Chondrocyte (in vitro differentiated cells): ENCODE measurements at places on chromosomes 2 and 18.
A peak's percentile ranks its signal among the peaks of the same experiment; 100 is the strongest.

DNA sequence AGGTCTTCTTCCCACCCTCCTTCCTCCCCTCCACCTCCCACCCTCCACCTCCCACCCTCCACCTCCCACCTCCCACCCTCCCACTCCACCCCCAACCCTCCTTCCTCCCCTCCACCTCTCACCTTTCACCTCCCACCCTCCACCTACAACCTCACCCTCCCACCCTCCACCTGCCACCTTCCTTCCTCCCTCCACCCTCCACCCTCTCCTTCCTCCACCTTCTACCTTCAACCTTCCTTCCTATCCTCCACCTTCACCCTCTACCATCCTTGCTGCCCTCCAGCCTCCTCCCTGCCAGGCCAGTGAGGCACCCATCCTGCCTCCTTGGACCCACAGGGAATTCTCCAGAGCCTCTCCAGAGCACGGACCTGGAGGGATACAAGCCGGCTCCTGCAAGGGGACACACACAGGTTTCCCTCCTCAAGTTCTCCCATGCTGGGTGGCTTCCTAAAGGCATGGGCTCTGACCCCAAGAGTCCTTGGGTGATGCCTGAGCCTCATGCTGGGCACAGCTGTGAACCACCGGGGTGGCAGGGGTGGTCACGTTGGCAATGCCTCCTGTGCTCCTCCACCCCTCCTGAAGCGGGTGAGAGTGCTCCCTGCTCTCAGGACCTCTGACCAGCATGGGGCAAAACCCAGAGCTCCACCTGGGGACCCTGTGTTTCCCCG is 293.0 kb downstream of the NDUFA10 start:
- DNase-seq: peak; percentile 54

GRCh38 chr2:71244302-71244660 is 17.4 kb upstream of the PAIP2B start:
- DNase-seq: no peak

DNA sequence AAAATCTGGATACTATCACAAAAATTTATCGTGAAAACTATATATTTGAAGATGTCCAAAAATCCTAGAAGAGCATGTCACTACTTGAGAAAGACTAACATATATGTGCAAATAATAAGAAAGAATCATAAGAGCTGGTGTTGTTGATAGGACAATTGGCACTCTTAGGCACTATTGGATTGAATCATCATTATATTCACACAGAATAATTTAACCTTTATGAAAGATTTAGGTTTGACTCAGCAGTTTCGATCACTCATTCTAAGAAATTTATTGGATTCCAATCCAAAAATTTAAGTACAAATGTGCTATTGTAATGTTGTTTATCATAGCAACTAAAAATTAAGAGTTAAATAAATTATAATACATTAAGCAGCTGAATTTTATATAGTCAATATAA is 503.6 kb downstream of the SPAG16 start:
- DNase-seq: no peak

- no peak for DNase-seq
These were observed 99.0 kb downstream of the ZFP36L2 start for GRCh38 chr2:43127208-43127940.

- DNase-seq: no peak
These were observed 8.4 kb upstream of the AGBL5 start for GRCh38 chr2:27042985-27043634.

- no peak for DNase-seq
These were observed 779.2 kb downstream of the CNTNAP5 start for GRCh38 chr2:124804014-124804940.

GRCh38 chr2:132937629-132938028 is 267.6 kb upstream of the LYPD1 start:
- DNase-seq: no peak

DNA sequence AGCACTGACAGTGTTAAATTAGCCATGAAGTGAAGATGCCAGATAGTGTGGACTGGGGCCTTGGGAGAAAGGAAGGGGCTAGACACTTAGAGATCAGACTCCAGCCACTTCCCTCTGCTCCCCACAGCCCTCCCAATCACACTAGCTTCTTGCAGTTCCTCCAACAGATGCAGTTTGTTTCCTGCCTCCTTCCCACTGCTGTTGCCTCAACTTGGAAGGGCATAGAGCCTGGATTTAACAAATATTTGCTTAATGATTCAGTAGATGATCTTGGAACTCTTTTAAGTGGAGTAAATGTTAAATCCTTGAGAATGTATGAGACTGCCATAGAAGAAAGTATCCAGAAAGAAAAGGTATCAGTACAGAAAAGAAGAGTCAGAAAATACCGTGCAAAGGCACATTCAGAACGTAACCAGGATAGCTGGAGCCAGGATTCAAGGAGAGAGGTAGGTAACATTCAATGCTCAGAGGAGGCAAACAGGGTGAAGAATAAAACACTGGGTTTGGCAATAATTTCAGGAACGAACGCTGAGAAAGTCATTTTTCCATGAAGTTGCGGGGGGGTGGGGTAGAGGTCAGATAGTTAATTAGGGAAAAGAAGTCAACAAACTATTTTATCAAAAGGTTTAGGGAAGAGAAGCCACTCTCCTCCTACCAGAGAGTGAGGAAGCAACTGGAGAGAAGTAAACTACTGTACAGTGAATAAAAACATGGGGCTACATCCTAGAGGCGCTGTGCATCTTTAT is 1.3 kb upstream of the BZW1 start:
- DNase-seq: no peak

GRCh38 chr18:26496528-26496927 is 51.8 kb downstream of the KCTD1 start:
- DNase-seq: no peak

DNA sequence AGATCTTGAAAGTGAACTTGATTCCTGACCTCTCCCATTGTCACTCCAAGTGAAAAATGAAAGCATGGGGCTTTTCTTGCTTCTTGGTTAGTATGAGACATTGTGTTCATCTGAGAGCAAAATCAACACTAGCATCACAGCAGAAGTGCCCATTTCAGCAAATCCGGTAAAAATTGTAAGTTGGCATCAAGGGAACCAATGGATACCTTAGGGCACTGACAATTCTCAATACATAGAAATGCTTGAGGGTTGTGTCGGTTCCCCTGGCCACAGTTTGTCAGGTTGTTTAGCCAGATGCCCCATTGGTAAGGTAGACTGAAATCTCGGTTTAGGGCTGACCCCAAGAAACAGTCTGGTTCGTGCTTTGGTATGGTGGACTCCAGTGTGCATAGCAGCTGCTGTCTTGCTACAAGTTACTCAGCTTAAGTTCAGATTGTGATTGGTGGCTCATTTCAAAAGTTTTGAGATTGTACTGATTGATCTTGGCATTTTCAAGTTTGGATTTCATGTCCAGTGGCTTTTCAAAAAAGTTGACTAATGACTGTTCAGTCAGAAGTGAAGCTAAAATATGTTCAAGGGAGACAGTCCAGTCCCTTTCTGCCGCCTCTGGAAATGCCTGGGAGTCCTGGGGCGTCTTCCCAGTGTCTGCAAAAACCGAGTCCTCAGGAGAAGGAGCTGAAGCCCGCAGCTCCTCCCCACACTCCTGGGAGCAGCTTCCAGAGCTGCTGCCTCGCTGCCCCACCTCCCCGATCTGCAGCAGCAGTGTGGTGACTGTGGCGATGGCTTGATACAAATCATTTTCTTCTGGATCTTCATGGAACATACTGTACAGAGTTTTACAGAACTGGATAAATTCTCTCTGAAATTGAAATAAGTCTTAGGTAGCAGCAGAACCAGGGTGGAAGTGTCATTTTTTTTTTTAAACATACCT is 5.6 kb downstream of the RPL31 start:
- no peak for DNase-seq

DNA sequence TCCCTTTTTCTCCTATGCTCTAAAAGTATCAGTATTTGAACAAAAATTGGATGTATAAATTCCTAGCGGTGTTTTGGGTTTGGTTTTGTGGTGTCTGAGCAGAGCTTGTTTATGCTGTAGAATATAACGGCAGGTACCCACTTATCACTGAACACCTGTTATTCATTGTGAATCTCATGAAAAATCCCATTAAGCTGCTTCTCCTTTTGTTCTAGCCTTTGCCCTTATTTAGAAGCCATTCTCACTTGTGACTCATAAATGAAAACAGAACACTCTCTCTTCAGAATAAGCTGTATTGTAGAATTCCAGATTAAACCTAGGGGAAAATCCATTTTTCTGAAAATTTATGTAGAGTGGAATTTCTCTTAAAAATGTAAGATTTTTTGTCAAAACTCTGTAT is 104.0 kb downstream of the PRPF40A start:
- no peak for DNase-seq

DNA sequence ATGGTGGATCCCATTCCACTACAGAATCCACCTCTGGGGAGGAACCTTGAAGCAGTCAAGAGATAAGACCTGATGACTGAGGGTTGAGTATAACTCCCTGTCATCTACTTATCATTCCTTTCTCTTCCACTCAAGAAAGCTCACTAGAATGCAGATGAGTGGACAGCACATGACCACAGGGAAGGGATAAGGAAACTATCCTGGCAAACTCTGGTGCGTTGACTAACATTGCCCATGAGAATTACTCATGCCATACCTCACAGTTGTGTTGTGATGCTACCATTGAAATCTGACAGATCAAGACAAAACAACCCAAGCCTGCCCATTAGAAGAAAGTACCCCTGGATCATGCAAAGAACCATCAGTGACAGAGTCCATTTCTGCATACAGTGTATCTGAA is 26.5 kb downstream of the SLC16A14 start:
- no peak for DNase-seq

- no peak for DNase-seq
These were observed 73.0 kb downstream of the MTCL1 start for GRCh38 chr18:8778386-8778785.

GRCh38 chr2:24512831-24513230 is 21.8 kb downstream of the NCOA1 start:
- DNase-seq: no peak

GRCh38 chr2:143548032-143548431 is 418.8 kb downstream of the ARHGAP15 start:
- no peak for DNase-seq

DNA sequence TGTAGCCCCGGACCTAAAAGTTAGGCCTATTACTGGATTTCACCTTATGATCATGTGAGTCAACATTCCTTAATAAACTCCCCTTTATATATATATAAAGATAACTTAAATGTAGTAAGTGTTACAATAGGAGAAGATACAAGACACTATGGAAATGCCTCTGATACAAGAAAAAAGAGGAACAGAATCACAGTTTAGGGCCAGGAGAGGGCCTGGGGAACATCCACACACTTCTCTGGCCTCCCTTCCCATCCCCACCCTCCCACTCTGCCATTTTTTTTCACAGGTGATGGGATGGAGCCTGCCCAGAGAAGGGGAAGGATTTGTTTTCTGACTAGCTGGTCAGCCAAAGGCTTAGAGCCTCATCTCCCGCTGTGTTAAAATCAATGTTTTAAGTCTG is 6.4 kb downstream of the CDC42EP3 start:
- no peak for DNase-seq

GRCh38 chr2:47269316-47270232 is 114.5 kb upstream of the STPG4 start:
- DNase-seq: no peak

DNA sequence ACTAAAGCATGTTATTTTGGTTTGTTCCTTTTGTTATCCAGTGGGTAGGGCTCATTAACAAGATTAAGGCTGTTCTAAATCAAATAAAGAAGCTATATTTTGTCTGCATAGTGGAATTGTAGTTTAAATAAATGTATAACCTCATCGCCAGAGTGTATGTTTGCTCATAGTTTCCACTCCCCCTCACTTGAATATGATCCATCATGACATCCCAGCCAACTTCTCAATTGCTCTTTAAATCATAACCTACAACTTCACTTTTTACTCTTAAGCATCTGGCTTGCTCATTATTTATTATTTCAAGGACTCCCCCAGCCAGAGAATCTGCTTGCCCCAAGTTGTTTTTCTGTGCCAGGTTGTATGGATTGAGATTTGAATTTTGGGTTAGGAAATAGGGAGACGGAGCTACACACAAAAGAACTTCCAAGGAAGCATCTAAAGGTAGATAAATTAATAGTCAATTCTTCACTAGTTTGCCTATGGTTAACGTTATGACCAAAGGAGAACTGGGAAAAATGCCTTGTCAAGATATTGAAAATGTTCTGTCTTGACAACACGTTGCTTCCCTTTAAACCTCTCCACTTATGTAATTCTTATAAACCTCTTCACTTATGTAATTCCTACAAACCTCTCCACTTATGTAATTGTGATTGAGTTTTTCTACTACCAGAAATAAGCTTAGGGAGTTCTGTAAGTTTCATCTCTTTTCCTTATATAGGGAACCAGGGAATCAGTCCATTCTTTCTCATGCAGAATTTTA is 55.4 kb upstream of the UPP2 start:
- no peak for DNase-seq

DNA sequence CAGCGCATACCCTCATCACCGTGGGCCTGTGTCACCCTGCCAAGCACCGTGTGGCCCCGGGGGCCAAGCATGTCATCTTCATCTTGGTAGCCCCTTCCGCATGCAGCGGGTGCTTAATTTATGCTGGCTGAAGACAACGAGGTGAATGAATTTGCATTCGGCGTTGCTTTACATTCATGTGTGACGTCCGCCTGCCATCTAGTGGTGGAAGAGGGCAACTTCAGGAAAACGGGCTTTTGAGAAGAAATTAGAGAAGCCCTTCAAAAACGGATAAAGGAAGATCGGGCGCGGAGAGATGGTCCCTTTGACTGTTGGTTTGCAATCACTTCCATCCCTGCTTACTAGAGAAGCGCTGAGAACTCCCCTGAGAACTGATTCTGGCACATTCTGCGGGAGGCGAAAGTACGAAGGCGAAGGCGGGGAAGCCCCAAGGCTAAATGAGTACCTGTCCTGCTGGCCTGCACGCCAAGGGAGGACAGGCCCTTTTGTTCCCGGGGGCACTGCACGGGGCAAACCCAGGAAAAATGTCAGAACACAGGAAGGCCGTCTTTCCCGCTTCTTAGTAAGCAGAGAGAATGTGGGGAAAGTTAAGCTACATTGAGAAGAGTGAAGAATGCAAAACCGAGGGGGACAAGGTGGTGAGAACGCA is 145.9 kb downstream of the ZNF516 start:
- no peak for DNase-seq

- DNase-seq: no peak
These were observed 27.9 kb upstream of the PAIP2B start for GRCh38 chr2:71254776-71255175.

DNA sequence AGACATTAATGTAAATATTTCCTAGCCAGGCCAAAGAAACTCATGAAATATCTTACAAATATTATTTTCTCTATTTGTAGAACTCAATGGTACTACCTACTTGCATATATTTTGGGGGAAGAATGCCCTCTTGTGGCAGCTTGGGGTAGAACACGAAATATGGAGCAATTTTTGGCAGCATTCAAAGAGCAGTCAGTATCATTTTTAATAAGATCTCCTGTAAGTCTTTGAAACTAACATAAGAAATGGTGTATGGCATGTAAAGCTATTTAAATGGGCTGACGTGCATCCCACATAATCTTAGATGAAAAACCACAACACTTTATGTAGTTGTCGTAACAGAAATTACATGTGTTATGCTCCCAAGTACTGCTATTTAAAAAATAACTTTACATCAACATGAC is 62.3 kb upstream of the CCDC195 start:
- no peak for DNase-seq
